Stimulated activated CD4-positive, alpha-beta T cell treated with anti-CD3 and anti-CD28 coated beads, Interleukin-4, amount 100 ng/mL, for 1 hour (primary cell): ENCODE measurements at places on chromosomes 11 and 22.

DNA sequence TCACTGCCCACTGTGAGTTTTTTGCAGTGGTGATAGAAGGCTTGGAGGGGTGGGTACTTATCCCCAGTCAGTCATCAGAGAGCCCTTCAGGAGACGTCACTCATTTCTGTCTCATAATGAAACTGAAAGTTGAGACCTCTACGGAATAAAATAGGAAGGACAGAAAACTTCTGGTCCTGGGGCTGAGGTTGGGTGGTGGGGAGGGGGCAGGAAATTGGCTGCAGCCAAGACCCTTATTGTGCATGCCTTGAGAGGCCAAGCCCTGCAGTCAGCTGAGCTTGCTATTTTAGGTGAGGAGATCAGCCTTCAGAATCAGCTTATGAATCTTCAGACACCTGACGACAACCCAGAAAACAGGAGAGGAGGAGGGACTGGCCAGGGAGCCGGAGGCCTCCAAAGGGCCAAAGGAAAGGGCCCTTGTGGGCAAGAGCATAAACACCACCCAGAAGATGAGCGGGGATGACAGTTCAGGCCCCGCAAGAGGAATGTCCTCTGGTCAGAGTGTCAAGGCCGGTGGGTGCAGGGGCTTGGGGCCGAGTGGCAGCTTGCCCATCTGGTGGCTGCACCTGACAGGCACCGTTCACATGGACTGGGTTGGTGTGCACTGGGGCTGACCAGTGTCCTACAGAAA, 17.9 kb upstream of the ADA2 start:
- DNase-seq: no peak

DNA sequence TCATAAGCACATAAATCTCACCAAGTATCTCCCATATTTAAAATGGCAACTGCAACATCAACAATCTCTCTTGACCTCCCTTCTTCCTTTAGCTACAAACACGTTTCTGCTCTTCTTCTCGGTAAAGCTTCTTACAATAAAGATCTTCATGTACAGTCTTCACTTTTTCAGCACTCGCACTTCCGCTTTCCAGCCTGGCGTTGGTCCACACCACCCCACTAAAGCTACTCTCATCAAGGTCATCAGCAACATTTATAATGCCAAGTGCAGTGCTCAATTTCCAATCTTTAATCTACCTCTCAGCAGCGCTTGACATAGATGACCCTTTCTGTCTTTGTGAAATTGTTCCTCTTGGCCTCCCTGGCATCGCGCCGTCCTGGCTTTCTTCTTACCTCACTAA, 33.6 kb downstream of the NTM start:
- no peak for DNase-seq

- DNase-seq: no peak
These were observed 72.5 kb upstream of the MYO18B start for GRCh38 chr22:25669253-25670069.

DNA sequence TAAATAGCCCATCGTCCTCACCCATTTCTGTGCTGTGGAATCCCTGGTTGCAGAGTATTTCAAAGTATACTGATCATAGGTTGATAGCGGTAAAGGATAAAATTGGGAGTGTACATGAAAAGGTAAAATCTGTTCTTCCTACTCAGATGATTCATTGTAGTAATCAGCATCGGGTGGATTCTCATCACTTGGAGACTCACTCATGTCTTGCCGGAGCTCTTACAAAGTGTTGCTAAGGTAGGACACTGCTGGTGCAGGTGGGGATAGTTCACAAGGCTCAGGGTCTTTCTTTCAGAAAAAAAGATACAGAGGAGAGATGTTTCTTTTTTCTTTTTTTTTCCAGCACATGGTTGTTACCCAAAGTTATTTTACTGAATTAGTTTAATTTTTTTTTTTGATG, 84.8 kb downstream of the MTNR1B start:
- DNase-seq: no peak

DNA sequence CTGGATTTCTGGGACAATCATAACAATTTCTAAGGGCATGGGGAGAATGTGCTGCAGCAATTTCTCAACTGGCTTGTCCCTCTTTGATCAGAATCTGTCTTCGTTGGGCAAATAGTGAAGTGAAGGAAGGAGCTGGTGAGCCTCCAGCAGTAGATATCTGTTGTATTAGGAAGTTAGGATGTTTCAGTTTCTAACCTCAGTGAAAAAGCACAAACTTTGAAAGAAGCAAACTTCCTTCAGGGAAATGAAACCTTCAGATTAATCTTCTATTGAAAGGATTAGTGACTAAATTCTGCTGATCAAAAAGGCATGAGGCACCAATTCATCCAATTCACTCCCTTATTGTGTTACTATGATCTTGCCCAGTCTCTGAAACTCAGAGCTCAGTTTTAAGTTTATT, 24.3 kb downstream of the LMO2 start:
- no peak for DNase-seq

GRCh38 chr22:49586873-49587272, 240.8 kb downstream of the BRD1 start:
- DNase-seq: no peak
